ENCODE measurements at places on chromosomes 1 and 21.

DNA sequence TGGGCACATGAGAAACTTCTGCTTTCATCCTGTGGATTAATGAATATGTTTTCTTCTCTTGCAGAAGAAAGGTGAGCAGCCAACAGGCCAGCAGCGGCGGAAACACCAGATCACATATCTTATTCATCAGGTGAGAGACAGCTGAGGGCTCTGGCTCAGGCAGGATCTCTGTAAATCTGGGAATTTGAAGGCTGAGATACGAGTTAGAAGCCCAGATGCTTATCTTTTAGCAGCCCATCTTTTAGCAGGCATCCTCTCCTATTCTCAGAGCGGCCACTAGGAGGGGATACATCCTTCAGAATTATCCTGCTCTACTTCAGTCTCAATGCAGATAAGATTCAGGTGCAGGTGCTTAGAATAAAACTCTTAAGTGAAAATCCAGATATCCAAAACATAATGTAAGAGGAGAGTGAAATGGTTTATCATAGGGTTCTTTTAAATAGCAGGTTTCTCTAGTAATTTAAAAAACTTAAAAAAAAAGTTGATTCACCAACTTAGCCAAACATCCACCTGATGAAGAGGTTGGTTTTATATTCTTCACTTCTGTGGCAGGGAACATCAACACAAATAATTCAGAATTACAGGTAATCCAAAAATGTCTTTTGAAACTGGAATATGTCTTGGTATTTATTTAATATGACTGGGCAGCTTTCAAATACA, 19.3 kb downstream of the SH2D2A start:
- no peak for DNase-seq

DNA sequence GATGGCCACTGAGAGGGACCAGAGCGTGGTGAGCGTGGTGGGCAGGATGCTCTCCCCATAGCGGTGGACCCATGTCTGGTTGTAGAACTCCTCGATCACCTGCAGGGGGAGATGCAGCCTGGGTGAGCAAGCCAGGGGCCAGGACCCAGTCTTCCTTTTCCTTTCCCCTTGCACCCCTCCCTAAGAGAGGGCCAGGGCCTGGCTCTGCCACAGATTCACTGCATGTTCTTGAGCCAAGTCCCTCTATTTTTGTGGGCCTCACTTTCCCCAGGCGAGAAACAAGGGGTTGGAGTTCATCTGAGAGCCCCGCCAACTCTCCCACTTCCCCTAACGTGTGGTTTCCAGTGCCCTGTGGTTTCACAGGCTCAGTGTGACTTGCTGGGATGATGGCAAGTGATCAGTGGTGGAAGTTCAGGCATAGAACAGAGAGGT, 27.5 kb downstream of the SLC2A1 start:
- DNase-seq, result no peak

DNA sequence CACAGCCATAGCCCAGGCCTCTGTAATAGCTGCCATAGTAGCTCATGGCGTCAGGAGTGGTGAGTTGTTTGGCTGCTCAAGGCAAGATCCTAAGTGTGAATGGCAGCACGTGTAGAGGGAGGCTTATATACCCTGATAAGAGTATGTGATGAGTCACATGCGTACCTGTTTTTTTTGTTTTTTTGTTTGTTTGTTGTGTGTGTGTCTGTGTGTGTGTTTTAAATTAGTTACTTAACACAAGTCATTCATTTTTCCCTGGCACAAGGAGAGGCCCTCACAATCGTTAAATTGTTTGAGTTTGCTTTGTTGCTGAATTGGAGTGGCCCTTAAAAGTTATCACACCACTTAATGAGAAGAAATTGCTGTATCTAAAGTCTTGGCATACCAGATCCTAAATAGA, at the start of gene KRTAP19-4:
Gene KRTAP19-4, minus strand, starts transcription at position 101 of the 400 bp plus-strand sequence. Its CDS starts 55 bp downstream, at position 46.
- no peak for DNase-seq

DNA sequence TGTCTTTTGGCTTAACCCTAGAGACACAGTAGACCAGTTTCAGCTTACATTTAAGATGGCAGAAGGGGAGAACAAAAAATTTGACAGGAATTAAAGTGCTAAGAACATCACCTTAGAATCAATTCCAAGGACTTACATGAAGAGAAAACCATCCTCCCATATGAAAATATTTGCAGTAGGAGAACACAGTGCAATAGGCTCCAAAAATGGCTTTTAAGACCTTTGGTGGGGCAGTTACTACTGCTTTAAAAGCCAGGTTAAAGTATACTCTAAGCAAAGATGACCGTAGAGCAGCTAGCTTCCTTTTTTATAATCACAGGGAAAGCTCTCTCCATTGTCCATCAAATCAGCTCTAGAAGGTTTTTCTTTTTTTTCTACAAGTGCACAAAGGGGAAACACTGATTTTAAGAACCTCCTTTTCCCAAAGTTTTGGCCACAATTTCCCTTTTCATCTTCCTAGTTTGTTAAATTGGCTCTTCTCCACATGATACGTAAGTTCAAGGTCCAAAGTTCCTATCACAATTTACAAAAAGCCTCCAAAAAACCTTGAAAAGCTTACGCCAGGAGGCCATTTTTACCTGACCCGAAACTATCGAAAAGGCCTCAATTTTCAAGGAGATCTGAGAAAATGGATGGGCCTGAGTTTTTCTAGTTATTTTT, 3.3 kb downstream of the TXNIP start:
- no peak for DNase-seq

DNA sequence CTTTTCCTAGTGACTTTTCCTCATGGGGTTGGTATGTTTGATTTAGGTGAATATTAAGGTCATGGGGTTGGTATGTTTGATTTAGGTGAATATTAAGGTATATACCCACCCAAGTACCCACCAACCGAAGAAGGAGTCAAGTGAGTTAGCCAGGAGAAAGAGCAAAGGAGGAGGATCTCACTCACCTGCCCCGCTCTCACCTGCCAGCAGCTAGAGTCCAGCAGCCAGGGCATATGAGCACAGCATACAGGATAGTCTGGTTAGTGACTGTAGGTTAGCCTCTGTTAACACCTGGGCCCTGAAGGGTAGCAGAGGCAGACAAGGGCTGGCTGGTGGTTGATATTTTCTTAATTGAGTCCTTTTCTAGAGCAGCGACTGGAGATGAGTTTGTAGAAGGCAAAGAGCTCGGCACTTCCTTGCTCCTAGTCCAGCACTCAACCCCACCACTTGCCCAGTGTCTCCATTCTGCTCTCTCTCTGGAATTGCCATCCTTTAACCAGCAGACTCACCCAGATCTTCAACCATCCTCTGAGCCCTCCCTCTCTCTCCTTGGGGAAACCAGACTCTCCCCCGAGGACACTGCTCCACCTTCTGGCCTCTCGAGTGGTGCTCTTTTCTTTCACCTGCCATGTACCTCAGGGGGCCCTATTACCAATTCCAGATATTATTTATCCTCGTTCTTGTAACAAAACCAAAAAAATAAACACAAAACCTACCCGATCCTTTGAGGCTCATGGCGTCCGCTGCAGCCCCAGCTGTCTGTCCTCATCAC, 16.3 kb upstream of the DESI2 start:
- no peak for DNase-seq
